ENCODE measurements at places on chromosomes 4 and X. TPM values are rescaled to one million over a fixed set of nuclear protein-coding genes. Genes with fewer than 3 reads are reported as not detected.

Gene GAGE12J
- total RNA-seq: not detected

Gene CXCL5
- total RNA-seq: not detected

Gene YY2
- total RNA-seq: 0.95 TPM

Gene PPEF2
- not detected for total RNA-seq

Gene ZNF732
- total RNA-seq: 0.21 TPM

Gene WDR17
- 1.1 TPM for total RNA-seq

Gene TEC
- 3.1 TPM for total RNA-seq

Gene NXF2
- not detected for total RNA-seq

Gene USP17L5
- total RNA-seq: not detected

Gene RAB40AL
- total RNA-seq: 1.0 TPM

Gene CT45A5
- total RNA-seq: not detected

Gene C4orf50
- 0.09 TPM for total RNA-seq

Gene SPANXA1
- not detected for total RNA-seq

Gene IL13RA1
- total RNA-seq: 112 TPM

Gene DUSP9
- not detected for total RNA-seq

Gene PCDH10
- total RNA-seq: 0.89 TPM

Gene VGLL1
- total RNA-seq: not detected

Gene STK26
- 10.8 TPM for total RNA-seq

Gene IQSEC2
- 32.1 TPM for total RNA-seq

Gene TMPRSS11F
- not detected for total RNA-seq

Gene DUX4
- total RNA-seq: not detected

Gene MAOA
- total RNA-seq: 381 TPM

Gene INTS12
- 13.2 TPM for total RNA-seq

Gene VEGFD
- total RNA-seq: 3.9 TPM

Gene SLC10A6
- total RNA-seq: 0.43 TPM

Gene FAM241A
- 1.8 TPM for total RNA-seq

Gene XPNPEP2
- 22.6 TPM for total RNA-seq

Gene SEPTIN6
- 11.8 TPM for total RNA-seq

Gene ANOS1
- total RNA-seq: 0.18 TPM

Gene BANK1
- total RNA-seq: 1.3 TPM

Gene ADH7
- not detected for total RNA-seq

Gene SHROOM2
- total RNA-seq: 8.1 TPM

Gene TLR8
- total RNA-seq: 1.5 TPM

Gene PNMA5
- total RNA-seq: not detected

Gene HHIP
- 4.9 TPM for total RNA-seq

Gene SSX1
- not detected for total RNA-seq

Gene CT45A2
- not detected for total RNA-seq

Gene CTAG1B
- not detected for total RNA-seq

Gene CAPN6
- total RNA-seq: 2.0 TPM

Gene TMEM150C
- 1.8 TPM for total RNA-seq

Gene TRO
- total RNA-seq: 1.5 TPM

Gene CLCN5
- 9.4 TPM for total RNA-seq

Gene GPRASP2
- total RNA-seq: 1.5 TPM

Gene SLC9A7
- total RNA-seq: 0.95 TPM

Gene ERVMER34-1
- total RNA-seq: 0.52 TPM

Gene PNPLA4
- 31.0 TPM for total RNA-seq

Measured in left colon (tissue), 2 donors.